DMS79 (cell line): ENCODE measurements at places on chromosomes 3 and 15.

GRCh38 chr3:72245183-72245811 lies 460.3 kb upstream of the PROK2 start:
- no peak for DNase-seq

DNA sequence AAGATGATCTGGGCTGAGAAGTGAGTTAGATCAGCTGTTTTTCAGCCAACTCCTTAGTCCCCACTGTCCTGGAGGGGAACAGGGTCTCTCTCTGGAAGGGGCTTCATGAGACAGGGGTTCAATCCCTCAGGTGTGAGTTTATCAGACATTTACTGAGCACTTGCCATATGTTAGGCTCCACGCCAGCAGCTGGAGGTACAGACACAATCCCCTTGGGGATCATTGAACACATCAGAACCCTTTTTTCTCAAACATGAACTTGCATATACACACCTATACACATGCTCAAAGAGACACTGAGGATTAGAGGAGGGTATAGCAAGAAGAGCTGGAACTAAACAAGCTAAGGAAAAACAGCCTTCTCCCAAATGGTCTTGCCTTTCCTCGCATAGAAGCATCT lies 5.5 kb upstream of the BMF start:
- DNase-seq, result no peak

DNA sequence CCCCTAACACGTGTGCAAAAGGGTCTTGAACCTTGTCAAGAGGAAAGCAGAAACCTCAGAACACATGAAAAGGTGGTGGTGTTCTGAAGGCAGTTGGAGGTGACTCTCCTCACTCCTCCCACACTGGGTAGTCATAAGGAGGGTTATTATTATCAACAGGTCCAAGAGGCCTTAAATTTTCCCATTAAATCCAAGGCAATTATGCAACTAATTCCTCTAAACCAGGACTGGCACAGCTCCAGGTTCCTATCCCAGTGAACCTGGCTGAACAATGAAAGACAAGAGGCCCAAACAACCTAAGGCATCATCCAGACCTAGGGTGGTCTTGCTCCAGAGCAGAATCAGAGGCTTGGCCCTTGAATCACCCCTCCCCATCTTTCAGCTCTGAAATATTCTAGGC lies 15.0 kb downstream of the MYLK start:
- no peak for DNase-seq

DNA sequence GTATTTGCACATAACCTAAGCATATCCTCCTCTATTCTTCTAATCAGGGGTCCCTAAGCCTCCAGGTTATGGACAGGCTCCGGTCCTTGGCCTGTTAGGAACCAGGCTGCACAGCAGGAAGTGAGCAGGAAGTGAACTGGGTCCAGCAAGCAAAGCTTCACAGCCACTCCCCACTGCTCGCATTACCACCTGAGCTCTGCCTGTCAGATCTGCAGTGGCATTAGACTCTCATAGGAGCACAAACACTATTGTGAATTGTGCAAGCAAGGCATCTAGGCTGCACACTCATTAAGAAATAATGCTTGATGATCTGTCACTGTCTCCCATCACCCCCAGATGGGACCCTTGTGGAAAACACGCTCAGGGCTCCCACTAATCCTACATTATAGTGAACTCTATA lies 9.8 kb downstream of the MSL2 start:
- no peak for DNase-seq

DNA sequence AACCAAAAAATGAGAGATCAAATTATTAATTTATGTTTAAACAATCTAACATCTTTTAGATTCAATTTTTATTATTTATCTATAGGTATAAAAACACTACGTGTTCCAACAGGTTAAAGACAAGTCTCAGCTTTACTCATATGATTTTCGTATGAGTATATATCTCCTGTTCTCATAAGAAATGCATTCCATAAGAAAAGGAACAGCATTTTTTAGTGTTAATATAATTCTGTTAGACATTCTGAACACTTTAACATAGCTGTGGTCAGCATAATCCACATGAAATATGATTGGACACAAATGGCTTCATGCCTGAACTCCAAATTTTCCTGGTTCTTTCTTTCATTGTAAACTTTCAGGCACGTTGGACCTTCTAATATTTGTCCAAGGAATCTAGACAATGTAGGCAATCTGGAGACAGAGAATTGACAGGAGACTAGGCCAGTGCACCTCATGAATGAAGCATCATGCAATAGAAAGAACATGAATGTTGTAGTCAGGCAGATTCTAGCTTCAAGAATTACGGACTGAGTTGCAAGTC lies 1122.0 kb upstream of the ALCAM start:
- DNase-seq, result no peak

DNA sequence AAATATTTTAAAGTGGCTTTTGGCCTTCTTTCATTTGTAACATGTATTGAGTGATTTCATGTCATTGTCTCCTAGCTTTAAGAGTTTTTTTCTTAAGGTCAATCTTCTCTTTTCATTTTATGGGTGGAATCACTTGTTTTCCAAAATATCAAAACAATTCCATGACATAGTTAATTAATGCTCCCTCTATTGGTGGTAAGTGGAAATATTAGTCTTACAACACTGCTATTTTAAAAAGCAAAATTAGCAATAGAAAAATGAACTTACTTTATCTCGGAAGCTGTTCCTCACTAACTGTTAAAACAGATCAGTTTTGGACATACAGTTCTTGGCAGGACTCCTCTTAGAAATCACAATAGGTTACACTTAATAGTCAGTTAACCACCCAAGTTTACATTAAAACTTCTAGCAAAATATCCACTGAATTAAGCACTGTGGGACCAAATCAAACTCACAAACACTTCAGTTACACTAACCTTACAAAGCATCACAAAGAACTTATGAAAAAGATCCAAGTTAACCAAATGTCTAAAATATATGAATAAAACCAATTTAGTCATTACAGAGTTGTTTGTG lies 42.4 kb downstream of the TIGIT start:
- DNase-seq, result no peak

GRCh38 chr3:186241910-186242821 lies 119.9 kb downstream of the DGKG start:
- no peak for DNase-seq

- DNase-seq, result no peak
Measured at GRCh38 chr15:27059610-27060202, 88.7 kb downstream of the GABRG3 start.

DNA sequence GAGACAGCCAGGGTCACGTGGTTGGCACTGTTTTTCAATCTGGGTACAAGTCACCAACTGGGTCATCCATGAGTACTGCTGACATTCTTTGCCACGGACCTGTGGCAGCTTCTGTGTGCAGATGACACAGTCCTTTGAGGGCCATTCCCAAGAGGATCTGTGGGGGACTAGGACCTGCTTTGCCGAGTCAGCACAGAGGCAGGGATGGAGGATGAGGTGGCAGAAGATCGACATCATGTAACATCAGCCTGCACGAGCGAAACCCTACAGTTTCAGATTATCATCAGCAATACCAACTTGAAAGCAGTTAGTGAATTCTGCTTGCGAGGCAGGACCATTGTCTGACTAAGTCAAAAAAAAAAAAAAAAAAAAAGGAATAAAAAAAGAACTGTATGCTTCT lies 227.7 kb downstream of the FOXP1 start:
- DNase-seq, result no peak

- DNase-seq, result no peak
Measured at GRCh38 chr3:46416125-46416810, 9.2 kb downstream of the CCRL2 start.

- no peak for DNase-seq
Measured at GRCh38 chr3:15258720-15259119, 52.7 kb downstream of the CAPN7 start.

- no peak for DNase-seq
Measured at GRCh38 chr15:65231306-65231705, 20.0 kb upstream of the CILP start.

DNA sequence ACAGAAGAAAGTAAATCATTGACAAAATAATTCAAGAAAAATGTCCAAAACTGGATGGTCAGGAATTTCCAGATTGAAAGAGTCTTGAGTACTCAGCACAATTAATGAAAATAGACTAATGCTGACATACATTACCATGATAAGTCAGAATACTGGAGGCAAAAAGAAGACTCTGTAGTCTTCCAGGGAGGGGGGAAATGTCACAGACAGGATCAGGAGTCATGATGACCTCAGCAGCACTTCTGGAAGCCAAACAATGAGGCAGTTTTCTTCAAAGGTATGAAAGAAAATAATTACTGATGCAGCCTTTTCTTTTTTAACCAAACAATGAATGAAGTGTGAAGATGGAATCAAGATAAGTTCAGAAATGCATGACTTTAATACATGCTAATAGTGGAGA lies 30.1 kb upstream of the SLC22A13 start:
- no peak for DNase-seq

- no peak for DNase-seq
Measured at GRCh38 chr3:56788521-56788920, 13.2 kb downstream of the ARHGEF3 start.

GRCh38 chr3:48157950-48158376 lies 30.3 kb downstream of the CDC25A start:
- no peak for DNase-seq

GRCh38 chr15:36251450-36251849 lies 328.0 kb upstream of the CDIN1 start:
- no peak for DNase-seq
